ENCODE measurements at places on chromosomes 6 and 20.

DNA sequence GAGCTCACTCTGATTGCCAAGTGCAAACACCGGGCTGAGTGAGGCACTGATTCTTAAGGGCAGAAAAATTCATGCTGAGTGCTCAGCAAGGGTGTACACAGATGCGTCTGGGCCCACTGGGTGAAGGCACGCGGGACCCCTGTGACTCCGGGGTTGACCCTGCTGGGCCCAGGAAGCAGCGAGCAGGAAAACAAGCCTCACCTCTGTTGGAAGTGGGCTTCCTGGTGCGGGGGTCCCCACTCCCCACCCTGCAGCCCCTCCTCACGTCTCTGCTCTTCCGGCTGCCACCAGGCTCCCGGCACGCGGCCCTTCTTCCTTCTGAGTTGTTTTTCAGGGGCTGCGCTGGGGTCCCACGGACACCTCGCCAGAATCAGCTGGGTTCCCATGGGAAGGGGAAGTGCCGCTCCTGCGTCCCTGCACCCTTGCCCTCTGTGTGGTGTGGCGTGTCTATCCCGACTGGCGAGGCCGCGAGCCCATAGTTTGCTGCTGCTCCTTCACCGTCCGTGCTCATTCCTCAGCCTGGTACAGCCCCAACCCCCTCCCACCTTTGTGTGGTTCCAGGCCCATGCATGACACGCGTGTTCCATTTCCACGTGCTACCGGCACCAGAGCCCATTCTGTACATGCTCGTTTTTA is 80.6 kb upstream of the BHLHE23 start:
- DNase-seq = no peak

- no peak for DNase-seq
These were observed 16.7 kb downstream of the ACOT13 start for GRCh38 chr6:24683297-24684296.

DNA sequence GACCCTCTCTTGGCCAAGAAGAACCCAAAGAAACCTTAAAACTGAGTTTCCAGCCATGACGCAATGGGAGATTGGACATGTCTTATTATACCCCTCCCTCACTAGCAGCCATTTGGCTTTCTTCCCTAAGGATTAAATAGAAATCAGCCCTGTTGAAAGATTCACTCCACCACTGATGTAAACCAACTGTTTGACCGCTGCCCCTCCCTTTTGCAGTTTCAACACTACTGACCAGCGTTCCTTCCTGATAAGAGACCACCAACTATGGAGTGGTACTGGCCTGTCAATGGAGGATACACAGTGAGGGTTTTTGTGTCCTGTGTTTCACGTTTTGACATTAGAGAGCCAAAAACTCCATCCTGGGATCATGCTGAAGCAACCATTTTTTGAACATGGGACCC is 53.2 kb upstream of the CD2AP start:
- no peak for DNase-seq

DNA sequence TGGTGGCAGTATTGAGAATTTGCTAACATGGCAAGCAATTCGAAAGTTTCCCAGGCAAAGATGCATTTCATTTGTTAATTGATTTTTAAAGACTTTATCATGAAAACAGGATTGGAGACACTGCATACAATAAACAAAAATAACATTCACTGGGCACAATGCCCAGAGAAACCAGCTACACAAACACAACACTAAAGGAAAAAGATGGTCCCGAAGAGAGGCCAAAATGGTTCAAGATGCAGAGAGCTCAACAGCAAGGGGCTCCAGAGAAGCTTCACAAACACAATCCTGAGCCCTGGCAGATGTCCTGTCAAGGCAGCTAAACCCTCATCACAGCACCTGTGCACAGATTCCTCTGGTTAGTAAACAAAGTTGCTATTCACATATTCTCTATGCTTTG is 79.3 kb downstream of the INSM1 start:
- DNase-seq = no peak

- peak; percentile 69 for DNase-seq
These were observed 44.2 kb upstream of the MDGA1 start for GRCh38 chr6:37741757-37742400.

DNA sequence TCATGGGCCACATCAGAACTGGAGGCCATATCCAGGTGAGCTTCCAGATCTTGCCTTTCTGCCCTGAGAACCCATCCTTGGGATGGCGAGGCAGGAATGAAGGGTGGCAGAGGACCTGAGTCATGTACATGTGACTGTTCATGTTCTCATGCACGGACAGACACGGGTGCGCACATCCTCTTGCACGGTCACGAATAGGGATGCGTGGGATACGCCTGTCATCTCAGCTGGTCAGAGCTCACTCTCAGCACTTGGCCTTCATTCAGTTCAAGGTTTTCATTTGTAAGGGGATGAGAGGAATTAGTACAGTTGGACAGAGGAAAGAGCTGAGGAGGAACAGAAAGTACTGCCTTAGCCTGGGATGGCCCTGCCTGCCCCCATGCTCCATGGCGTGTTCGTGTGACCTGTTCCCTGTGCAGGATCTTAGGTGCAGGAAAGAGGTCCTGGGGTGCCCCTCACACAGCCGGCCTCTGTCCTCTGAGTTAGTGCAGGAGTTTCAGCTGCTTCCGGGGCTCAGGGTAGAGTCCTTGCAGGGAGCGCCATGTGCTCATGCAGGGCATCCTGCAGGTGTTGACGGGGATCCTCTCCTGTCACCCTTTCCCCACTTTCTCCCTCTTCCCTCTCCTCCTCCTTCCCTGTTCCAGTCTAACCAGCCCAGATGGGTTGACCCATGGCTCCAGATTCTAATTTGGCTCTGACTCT is 173.4 kb downstream of the DTNBP1 start:
- DNase-seq = no peak

DNA sequence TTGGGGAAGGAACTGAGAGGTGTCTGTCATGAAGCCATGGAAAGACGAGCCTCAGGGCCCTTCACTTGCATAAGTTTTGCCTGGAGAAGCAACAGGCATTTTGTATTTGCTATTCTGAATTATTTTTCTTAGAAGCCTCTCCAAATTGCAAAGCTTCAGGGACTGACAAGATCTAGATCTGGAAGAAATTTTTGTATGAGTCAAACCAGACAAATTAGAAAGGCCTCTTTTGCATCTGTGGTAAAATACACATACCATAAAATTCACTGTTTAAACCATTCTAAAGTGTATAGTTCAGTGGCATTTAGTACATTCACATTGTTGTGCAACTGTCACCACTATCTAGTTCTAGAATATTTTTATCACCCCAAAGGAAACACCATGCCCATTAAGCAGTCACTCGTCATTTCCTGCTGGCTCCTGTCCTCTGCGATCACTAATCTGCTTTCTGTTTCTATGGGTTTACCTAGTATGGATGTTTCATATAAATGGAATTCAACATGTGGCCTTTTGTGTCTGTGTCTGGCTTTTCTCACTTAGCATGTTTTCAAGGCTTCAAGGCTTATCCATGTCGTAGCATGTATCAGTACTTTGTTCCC is 269.1 kb downstream of the PHF3 start:
- no peak for DNase-seq

DNA sequence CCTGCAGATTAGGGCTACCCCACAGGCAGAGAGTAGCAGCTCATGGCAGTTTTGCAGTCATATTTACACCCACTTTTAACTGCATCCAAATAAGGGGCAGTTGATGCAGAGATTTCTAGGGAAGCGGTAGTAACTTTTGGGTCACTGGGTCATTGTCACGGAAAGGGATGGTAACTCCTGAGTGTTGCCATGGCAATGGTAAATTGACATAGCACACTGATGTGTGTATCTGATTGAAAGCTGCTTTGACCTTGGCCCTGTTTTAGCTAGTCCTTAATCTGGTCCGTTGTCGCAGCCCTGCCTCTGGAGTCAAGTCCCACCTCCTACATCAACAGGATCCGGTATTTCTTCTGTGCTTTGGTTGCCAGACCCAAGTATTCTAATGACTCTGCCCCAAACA is 199.1 kb upstream of the TCF21 start:
- no peak for DNase-seq

- DNase-seq = no peak
These were observed 1.1 kb upstream of the SLC35B2 start for GRCh38 chr6:44258325-44258863.

GRCh38 chr6:41371992-41372831 is 36.8 kb downstream of the NCR2 start:
- no peak for DNase-seq

- no peak for DNase-seq
These were observed 31.1 kb upstream of the STXBP5 start for GRCh38 chr6:147173140-147173539.

GRCh38 chr6:158703111-158703836 is 53.4 kb downstream of the SYTL3 start:
- no peak for DNase-seq

- no peak for DNase-seq
These were observed 18.2 kb upstream of the OCSTAMP start for GRCh38 chr20:46568570-46569129.

DNA sequence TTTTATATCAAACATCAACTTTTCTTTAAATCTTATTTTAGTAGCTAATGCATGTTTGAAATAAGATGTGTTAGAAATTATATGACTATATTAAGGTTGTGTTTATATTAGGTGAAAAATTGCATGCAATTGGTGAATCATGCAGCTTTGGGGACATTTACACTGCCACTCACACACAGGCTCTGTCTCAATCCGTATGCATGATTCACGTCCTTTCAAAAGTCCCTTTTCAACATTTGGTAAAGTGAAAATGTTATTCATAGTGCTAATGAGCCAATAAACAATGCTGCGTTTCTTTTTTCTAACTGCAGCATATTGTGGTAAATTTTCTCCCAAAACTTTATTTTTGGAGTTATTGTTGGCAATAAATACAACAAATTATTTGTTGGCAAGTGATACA is 198.0 kb downstream of the FUT9 start:
- DNase-seq = no peak

DNA sequence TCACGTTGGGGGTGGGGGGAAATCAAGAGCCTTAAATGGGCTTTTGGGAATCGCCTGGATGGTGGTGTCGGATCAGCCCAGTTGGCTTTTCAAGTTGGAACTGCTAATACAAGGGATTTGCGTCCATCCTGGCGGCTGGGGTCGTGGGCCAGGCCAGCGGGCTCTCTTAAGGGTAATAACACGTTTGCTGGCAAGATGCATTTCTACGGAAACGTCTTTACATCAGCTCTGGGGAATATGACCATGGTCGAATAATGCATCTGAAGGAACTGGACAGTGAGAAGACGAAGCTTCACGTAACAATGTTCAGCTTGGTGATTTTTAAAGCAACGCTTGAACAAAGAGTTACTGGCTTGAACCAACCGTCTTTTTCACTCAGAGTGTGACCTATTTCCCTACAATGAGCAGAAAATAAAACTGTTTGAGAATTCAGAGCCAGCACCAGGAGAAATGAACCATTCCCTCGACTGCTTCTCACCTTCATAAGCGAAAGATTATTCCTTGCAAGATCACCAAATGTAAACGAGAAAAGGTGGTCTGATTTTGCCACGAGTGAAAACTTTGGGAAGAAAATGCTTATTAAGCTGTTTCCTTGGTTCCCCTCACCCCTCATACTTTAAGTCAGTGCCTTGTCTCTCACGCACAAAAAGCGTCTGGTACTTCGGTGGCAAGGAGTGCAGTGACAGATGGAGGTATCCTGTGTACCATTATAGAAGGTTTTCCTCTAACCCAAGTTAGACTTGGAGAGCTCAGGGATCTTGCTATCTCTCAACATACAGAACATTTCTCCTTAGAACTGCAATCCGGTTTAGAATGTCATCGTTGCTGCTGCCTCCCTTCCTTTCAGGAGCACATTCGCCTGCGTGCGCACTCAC is 1.4 kb upstream of the MARCKS start:
- DNase-seq = no peak

DNA sequence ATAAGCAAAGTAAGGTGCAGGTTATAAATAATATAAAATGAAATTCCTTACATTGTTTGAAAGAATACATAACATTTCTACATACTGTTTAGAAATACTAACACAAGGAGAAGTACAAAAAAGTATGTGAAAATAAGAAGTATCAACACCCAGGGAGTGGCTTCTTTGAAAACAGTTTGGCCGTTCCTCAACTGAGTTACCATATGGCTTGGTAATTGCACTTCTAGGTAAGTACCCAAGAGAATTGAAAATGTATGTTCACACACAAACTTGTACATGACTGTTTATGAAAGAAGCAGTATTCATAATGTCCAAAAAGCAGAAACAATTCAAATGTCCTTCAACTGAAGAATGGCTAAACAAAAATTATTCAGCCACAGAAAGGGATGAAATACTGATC is 30.7 kb downstream of the PAK5 start:
- no peak for DNase-seq

- peak; percentile 57 for DNase-seq
These were observed 7.8 kb downstream of the ADA start for GRCh38 chr20:44643596-44644229.

DNA sequence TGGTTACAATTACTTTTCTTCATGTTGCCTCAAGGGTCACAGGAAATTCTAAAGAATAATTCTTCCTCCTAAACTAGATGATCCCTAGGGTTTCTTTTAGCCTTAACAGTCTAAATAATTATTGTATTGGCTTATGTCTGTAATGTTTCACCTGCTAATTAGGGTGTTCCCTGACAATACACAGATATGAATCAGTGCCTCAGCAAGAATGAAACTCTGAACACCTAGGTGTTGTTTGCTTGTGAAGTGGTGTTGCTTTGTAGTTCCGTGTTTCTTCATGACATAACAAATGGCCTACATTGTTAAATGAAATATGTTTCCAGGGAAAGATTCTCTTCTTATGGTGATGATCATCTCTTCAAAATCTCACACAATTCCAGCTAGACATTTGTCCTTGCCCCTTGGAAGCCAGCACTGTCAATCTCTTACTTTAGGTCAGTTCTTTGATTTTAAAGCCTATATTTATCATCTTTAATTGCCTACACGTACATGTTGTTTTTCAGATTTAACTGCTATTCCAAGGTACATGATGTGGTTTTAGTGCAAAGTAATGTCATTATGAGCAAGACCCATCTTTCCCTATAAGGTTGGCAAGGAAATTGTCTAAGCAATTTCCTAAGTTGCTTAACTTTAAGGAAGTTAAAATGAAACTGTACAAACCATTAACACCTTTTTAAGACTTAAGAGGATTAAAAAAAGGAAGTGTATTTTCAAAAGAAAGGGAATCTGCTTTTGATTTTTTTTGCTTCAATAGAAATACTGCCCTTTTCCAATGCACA is 111.9 kb downstream of the TBC1D7 start:
- DNase-seq = no peak

DNA sequence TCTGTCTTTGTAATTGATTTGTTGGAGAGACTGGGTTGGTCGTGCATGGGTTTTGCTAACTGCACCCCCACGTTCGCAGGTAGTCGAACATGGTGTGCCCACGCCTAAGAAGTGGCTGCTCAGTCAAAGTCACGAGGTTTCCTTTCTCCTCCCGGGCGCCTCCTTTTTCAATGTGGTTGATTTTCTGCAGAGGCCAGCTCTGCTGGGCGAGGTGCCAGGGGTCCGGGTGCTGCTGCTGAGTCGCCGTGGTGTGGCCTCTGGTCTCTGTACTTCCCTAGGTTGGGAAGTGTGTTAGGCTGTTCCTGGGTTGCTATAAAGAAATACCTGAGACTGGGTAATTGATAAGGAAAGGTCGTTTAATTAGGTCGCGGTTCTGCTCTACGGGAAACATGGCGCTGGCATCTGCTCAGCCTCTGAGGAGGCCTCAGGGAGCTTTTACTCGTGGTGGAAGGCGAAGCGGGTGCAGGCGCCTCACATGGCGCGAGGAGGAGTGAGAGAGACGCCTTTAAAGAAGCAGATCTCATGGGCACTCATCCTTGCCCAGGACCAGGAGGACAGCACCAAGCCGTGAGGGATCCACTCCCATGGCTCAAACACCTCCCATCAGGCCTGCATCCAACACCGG is 14.1 kb downstream of the OSBPL2 start:
- no peak for DNase-seq
